ENCODE measurements at places on chromosomes 12 and 14.

GRCh38 chr12:33703221-33703620 lies 263.6 kb upstream of the SYT10 start:
- DNase-seq = no peak

DNA sequence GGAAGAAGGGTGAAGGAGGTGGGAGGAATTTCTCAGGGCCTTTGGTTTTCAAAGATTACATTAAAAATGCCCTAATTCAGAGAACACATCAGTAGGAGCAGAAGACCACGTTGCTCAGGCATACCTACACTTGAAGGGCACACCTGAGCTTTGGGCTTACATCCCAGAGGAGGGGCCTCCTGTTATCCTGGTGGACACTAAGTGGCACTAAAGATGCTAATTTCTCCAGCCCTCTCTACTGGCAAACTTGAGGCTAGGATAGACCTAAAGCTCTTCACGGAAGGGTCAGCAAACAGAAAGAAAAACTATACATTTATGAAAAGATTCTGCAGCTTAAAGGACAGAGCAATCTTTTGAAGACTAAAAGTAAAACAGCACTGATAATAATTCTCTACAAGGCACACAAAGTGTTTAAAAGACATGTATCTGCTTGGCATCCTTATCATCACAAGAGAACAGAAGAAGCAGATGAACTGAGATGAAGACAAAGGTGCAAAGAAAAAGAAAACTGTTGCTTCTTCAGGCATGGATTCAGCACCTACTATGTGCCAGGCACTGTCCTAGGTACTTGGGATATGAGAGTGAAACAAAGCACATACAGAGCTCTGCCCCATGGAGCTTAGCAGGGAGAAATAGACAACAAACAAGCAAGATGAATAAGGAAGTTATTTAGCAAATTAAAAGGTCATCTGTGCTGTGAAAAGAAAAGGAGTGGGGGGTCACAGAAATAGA lies 137.5 kb downstream of the NUAK1 start:
- no peak for DNase-seq

DNA sequence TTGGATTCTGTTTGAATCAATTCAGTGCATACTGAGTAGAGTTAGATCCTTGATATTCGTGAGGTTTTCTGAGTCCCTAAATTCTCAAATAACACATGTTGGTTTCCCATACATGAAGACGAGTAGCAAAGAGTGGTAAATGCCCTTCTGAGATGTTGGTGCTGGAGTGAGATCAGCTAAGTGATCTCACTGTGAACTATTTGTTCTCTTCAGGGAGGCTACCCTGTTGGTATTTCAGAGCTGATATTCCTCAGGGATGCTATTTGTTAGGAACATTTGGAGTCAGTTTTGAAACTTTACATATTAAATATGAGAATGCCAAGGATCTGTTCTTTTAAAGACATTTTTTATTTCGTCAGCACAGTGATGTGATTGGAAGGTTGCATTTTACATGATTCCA lies 54.7 kb downstream of the SUSD6 start:
- no peak for DNase-seq

DNA sequence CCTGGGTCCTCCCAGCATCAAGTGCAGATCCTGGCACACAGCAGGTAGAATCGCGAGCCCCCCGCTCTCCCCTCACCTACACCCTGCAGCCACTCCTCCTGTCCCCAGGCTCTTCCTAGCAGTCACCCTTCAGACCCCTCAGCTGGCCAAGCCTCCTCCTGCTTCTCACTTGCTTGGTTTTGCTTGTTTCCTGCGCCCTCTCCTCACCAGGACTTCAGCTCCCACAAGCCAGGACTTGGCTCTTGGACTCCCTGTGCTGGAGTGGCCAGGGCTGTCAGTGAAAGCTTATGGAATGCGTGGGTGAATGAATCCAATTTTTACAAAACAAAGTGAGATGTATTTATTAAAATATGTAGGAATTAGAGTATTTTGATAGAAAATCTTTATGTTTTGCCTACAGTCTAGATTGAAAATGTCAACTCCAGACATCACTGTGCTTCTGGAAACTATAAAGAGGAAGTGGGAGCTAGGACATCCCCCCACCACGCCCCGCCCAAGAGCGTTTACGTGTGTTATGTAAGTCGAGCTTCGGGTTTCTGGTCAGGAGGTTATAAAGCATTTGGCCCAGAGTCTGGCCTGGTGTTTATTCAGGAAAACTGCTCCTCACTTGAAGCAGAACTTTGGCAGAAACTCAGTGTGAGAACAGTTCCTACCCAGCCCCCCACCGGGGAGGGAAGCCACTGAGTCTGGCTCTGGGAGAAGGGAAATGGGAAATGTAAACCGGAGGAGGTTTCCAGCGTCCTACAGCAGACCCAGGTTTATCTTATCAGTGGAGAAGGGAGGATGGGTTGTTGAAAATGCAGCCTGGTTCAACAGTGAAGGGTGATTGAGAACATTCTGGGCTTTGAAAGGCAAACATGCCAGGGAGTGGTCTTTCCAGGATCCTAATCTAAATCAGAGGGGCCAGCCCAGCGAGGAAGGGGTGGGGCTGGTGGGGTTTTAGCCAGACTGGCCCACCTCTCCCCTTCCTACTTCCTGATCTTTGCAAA lies 8.8 kb downstream of the ALDH2 start:
- DNase-seq = no peak

DNA sequence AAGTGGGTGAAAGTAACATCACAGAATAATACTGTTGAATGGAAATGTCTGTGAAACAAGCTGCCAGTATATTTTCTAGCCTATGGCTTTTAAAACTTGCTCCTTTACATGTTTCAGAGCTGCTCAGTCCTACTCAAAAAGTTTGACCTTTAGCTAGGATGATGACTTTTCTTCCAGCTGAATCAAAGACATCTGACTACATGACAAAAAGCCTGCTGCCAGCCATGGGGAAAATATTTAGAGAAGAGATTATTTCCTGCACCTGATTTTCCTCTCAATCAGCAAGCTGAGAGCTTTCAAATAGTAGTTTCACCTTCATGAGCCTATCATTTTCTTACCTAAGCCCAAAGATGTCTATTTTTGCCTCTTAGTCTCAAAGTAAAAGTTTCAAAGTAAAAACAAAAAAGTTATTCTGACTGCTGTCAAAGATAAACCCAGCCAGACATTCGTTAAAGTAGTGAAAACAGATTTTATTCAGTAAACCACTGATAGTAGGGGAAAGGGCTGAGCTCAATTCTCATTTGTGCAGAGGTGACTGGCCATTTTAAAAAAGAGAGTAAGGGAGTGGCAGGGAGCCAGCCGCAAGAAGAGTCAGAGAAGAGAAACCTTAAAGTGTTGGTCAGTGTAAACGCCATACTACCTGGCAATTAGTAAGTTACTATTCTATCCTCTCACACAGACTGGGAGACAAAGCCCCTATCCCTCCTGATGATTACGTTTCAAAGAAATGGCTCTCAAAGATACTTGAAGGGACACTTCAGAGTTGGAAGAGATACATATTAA lies 2.2 kb downstream of the ATP6V1D start:
- DNase-seq = no peak

GRCh38 chr14:100906420-100906819 lies 2.9 kb upstream of the RTL1 start:
- no peak for DNase-seq

GRCh38 chr12:41250748-41251147 lies 62.6 kb downstream of the PDZRN4 start:
- no peak for DNase-seq

DNA sequence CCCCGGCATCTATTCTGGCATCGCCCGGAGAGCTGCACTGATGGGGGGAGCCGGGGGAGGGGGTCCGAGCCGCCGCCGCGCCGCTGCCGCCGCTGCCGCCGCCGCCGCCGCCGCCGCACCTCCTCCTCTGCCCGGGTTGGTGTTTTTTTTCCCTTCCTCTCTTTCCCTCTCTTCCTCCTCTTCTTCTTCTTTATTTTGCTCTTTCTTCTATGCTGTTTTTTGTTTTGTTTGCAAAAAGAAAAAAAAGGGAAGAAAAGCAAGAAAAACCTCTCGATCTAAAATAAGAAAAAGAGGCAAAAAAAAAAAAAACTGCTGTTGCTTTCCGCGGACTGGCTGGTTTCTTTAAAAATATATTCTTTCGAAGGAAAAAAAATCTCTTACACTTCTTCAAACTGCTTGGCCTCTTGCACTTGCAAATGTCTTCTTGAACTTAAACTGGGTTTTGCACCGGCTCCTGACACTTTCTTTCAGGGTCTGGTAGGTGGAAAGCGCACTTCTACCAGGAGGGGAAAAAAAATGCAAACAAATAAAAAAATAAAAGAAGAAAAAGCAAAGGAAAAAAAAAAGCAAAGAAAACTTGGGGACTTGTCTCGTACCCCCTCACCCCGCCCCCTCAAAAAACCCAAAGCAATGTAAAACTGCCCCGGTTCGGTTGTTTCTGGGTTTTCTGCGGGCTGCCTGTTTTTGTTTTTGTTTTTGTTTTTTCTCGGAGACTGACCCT lies 616 bp downstream of the BCL11B start:
- DNase-seq = no peak

GRCh38 chr14:76181546-76181945 lies 29.8 kb downstream of the GPATCH2L start:
- DNase-seq = no peak

- no peak for DNase-seq
These were observed 12.8 kb downstream of the STX2 start for GRCh38 chr12:130826151-130826801.

- DNase-seq = no peak
These were observed 98.4 kb upstream of the SLC38A2 start for GRCh38 chr12:46470975-46471374.

GRCh38 chr12:16562435-16562834 lies 43.5 kb downstream of the LMO3 start:
- DNase-seq = no peak

DNA sequence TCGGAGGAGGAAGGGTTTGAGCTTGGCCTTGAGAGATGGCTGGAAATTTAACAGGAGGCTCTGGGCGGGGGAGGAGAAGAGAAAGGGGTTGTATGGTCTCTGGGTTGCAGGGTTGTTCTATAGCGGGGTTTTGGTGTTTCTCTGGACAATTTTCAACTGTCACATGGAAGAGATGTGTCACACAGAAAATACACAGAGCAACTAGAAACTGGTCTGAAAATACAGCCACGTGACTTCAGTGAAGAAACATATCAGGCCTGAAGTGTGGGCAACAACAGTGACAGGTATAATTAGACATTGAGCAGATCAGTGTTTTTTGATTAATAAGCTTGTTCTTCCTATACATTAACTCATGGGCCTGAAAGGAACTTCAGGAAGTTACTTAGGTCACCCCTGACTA lies 205.3 kb upstream of the HMGA2 start:
- no peak for DNase-seq

DNA sequence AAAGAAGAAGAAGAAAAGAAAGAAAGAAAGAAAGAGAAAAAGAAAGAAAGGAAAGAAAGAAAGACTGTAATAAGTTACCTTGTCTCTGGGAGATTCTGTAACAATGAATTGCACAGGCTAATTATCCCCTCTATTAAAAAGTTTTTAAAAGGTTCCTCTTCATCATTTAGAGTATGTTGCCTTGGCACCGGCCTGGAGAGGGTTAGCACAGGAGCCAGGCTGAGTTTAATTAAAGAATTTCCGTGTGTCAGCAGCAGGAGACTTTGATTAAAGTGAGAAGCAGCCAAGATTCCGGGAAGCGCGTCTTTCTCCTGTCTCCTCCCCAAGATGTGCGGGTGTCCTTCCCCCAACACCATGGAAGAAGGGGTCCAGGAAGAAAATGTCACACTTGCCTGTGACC lies 92.8 kb upstream of the ETV6 start:
- DNase-seq = no peak

GRCh38 chr12:104304261-104305009 lies 896 bp downstream of the EID3 start:
- no peak for DNase-seq

DNA sequence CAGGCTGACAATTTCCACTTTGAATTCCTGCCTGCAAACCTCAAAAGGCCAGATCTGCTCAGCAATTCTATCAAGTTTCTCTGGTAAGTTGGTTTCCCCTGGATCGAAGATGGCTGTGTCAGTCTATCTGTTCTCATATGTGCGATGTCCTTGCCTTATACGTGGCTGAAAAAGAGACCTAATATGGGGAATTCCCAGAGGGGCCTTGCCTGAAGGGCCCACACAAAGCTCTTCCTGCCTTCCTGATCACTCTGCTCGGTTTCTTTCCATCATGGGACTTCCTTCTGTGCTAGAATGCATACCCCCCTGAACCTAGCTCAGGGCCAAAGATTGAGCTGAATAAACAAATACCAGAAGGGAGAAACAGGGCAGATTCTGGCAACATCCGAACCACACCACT lies 13.2 kb downstream of the TCL1B start:
- DNase-seq = no peak

DNA sequence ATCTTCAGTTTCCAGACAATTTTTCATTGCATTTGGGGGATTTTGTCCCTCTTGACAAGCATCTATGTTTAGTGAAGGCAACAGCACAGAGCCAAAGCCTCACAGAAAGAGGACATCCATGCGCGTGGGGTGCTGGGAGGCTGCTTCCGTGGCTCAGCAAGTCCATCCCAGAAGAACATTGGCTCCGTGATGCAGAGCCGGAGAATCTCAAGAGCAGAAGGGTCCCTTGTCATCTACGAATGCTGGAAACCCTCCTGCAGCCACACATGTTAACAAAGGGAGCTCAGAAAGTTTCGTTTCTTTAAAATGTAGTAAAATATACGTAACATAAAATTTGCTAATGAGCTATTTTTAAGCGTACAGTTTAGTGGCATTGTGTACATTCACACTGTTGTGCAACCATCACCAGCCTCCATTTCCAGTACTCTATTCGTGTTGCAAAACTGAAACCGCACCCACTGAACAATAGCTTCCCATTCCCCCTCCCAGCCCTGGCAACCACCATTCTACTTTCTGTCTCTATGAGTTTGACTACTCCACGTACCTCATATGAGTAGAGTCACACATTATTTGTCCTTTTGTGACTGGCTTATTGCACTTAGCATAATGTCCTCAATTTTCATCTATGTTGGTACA lies 185.9 kb downstream of the TTC7B start:
- no peak for DNase-seq

GRCh38 chr12:120455302-120455701 lies 9.1 kb downstream of the GATC start:
- DNase-seq = no peak

DNA sequence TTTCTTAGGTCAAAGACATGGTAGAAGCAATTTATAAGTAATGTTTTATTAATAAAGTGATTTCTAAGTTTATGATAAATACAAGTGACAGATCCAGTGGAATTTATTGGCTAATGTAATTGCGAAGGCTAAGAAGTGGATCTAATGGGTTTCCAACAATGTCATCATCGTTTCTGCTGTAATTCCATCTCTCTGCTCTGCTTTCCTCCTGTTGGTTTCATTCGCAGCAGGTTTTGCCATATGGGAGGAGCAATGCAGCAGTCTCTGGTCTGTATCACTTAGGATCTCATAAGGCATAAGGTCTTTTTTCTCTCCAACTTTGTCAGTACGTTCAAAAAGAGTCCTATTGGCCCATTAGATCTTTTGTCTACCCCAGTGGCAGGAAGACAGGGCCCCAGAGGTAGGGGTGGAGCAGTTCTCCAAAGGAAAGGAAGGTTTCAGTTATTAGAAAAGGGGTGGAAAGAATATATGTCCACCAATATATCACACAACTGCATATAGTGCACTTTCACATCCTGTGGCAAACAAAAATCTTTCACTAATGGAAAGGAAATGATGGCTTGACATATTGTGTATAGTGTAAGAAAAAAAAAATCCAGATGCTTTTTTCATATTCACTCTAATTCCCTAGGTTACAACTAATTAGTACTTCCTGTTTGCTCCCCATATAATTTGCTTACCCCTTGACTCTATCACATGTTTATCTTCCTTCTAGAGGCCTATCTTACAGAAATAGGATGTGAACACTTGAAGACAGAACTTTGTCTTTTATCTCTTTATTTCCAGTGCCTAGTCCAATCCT lies 451.3 kb downstream of the ZFP36L1 start:
- DNase-seq = no peak

GRCh38 chr12:60415351-60415750 lies 819.5 kb downstream of the SLC16A7 start:
- no peak for DNase-seq

GRCh38 chr12:38872156-38872555 lies 33.2 kb downstream of the CPNE8 start:
- DNase-seq = no peak
